ENCODE measurements at places on chromosomes 7 and 10.

GRCh38 chr7:130850956-130851355 is 116.9 kb upstream of the KLF14 start:
- DNase-seq, result no peak

DNA sequence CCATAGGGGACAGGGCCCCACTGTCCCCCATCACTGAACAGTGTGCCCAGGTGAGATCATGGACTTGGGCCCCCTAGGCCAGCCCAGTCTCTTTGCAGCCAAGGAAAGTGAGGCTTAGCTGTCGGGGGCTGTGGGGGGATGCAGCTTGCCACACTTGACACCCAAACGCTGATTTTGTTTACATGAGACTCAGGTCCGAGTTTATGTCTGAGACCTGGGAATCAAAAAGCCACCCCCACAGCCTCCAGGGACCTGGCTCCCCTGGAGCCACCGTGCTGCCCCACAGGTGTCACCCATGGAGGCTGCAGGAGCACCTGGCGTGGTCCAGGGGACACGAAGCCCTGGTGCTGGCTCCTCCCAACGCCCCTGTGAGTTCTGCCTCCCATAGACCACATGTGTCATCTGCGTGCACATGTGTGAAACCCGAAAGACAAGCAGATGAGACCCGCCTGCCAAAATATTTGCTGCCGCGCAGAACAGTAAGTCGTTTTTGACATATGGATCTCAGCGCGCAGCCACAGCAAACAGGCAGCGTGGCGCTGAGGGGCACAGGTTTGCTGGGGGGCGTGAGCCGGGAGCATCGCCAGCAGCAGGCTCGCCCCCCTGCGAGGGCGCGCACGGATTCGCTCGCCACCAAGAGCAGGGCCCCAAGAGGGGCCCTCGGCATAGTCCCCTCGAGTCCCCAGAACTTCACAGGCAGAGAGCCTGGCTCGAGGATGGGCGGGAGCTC is 112.3 kb downstream of the LHPP start:
- no peak for DNase-seq

DNA sequence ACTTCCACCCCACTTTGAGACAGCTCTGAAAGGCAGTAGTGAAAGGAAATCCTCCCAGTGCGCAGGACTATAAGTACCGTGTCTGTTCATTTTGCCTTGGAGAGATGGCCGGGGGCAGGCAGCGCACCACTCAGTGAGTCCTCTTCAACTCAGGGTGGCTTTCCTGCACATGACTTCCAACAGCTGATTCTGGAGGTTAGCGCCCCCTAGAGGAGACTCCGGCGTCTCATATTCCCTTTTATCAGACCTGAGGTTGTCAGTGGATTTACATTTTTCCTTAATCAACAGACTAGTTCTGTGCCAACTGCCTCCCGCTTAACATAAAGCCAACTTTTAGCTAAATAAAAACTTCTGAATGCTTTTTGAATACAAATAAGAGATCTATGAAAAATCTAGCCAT is 101.0 kb downstream of the HERPUD2 start:
- DNase-seq, result peak; percentile 9

- no peak for DNase-seq
Observed at GRCh38 chr10:90939116-90939515, 18.2 kb upstream of the ANKRD1 start.

DNA sequence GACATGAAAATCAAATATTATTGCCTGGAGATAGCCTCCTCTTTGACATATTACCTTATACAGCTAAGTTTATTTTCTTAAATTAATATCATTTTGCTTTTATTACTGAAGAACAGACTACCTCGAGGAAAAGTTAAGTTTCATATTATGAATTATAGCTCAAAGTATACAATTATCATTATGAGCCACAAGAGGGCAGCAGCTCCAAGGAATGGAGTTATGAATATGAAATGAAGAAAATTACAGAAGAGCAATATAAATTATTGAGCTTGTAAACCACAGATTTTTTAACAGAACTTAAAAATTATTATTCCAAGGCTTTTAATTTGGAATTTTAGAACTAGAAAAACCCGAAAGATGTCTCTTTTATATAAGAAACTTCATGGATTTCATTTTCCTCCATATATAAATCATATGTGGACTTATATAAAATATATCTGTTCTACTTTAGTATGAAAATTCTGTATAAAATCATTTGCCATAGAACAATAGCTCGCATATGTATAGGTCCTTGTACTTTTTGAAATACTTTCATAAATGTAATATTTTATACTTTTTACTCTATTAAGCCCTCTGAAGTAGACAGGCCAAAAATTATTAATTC is 40.1 kb downstream of the IQUB start:
- DNase-seq, result no peak

DNA sequence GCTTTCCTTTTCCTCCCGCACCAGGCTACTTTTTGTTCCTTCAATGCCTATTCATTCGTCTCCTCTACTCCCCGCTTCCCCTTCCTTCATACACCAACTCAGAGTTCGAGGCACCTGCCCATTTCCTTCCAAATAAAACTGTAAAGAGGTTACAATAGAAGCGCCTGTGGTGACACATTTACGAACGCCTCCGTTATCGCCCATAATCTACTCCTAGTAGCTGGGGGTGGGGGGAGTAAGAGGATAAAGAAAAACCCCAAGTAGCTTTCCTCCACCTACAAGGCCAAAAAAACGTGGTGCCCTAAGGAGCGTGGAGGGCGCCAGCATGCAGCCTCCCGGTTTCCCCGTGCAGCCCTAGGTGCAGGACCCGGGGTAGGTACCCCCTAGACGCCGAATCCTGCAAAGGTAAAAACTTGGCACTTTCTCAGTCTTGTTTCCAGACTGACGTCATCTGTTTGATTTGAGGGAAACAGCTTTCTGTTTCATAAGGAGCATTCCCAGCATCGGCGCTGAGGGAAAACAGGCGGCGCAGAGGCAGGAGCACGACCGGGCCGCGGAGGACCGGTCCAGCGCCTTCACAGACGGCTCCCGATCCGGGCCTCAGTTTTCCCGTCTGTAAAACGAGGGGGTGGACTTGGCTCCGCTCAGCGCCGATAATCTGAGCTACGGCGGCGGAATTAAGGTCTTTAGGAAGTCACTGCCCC is 922 bp downstream of the PPA1 start:
- DNase-seq, result peak; percentile 45

DNA sequence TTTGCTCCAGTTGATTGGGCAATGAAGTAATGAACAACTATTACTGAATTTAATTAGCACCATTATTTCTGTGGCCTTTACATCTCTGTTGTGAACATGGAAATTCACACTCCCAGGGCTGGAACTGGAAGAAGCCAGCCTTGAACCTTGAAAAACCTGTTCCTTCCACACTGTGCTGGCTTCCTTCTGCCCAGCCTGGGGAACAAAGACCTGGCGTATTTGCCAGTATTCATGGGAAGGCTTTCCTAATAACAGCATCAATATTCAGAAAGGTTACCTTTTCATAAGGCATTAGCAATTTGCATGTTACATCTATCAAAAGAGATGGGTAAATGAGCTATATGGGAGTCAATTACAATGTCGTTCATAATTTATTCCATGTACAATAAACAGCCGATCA is 1.3 kb downstream of the C10orf90 start:
- no peak for DNase-seq

GRCh38 chr10:119325131-119325530 is 117.8 kb downstream of the GRK5 start:
- no peak for DNase-seq

DNA sequence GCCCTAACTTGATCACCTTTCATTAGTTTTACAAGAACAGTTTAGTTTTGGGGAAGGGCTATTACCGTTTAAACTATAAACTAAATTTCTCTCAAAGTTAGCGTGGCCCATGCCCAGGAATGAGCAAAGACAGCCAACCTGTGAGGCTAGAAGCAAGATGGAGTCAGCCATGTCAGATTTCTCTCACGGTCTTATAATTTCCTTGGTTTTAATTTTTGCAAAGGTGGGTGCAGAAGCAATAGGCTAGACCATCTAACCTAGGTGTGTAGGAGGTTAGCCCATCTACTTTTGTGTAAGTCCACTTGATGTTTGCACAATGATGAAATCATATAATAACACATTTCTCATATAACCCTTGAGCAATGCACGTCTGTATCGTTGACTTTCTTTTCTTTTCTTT is 8.9 kb downstream of the CCL24 start:
- DNase-seq, result no peak

DNA sequence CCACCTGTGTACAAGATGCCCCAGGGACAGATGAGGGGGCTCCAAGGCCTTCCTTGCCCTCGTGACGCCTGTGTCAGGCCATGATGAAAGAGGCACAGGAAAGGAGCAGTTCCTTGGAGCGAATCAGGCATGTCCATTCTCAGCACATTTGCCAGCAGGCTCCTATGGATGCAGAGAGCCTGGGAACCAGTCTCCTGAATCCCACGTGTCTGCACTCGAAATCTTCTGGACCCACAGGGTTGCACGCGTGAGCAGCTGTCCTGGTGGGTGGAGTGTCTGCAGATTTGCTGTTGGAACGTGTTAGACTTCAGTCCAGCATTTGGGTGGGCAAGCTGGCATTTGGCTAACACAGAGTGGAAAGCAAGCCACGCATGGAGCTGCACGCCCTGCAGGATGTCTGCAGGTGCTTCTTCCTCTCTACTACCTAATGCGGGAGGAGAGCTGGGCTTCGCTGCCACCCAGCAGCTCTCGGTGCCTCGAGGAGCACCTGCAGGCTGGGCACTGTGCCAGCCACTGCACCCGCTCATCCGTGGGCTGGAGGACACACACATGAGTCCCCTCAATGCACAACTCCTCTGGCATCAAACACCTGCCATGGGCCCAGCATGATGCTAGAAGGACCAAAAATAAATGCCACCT is 140.7 kb downstream of the PAXIP1 start:
- no peak for DNase-seq

GRCh38 chr7:148906707-148907498 is 22.8 kb upstream of the EZH2 start:
- no peak for DNase-seq

GRCh38 chr7:13949445-13949844 is 40.0 kb downstream of the ETV1 start:
- DNase-seq, result no peak

GRCh38 chr10:98599032-98599610 is 152.4 kb upstream of the HPS1 start:
- DNase-seq, result no peak

GRCh38 chr7:36880108-36880507 is 155.8 kb upstream of the AOAH start:
- DNase-seq, result no peak

GRCh38 chr10:48552946-48553564 is 51.8 kb downstream of the ARHGAP22 start:
- no peak for DNase-seq

GRCh38 chr10:96374639-96374984 is 15.8 kb upstream of the OPALIN start:
- no peak for DNase-seq

DNA sequence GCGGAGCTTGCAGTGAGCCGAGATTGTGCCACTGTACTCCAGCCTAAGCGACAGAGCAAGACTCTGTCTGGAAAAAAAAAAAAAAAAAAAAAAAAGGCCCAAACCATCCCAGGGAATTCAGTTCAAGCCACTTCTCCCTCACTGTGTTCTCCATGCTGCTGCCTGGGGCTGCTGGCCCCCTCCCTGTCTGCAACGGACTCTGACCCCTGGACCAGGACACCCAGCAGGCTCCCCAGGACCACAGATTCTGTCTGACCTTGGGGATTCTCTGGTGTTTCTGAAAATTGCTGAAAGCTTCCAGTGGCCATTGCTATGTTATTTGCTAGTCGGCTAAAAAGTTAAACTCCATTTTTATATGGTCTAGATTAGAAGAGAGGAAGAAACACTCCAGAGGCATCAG is 261.7 kb upstream of the C7orf33 start:
- no peak for DNase-seq

DNA sequence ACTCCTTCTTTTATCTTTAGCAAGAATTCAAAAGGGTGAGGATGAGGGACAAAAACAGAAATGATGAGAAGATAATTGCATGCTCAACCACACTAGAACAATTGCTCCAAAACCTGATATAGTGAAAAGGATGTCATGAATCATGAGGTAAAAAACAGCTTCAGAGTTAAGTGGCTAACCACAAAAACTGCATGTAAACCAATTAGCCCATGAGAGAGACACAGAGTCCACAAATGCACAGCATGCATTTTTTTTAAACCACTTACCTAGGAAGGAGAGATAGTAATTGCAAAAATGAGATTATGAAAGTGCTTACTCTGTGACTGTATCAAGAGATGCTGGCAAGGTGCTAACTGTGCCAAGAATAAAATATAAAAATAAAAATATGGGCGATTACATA is 132.9 kb downstream of the MBL2 start:
- no peak for DNase-seq

GRCh38 chr7:133646472-133647315 is 393.8 kb downstream of the EXOC4 start:
- DNase-seq, result no peak

GRCh38 chr7:128424686-128425275 is 15.0 kb upstream of the IMPDH1 start:
- DNase-seq, result no peak

DNA sequence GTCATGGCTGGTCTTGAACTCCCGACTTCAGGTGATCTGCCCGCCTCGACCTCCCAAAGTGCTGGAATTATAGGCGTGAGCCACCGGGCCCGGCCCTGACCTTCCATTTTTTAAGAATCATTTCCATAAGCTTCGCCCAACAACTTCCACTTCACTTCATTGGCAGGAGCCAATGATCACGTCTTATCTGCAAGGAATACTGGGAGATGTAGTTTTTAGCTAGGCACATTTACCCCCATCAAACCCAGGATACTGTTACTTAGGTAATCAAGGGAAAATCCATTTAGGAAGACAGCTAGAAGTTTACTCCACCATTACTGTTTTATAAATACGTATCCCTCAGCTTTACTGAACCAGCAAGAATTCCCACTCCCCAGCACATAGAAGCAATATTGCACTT is 3.4 kb upstream of the CDK13 start:
- no peak for DNase-seq

DNA sequence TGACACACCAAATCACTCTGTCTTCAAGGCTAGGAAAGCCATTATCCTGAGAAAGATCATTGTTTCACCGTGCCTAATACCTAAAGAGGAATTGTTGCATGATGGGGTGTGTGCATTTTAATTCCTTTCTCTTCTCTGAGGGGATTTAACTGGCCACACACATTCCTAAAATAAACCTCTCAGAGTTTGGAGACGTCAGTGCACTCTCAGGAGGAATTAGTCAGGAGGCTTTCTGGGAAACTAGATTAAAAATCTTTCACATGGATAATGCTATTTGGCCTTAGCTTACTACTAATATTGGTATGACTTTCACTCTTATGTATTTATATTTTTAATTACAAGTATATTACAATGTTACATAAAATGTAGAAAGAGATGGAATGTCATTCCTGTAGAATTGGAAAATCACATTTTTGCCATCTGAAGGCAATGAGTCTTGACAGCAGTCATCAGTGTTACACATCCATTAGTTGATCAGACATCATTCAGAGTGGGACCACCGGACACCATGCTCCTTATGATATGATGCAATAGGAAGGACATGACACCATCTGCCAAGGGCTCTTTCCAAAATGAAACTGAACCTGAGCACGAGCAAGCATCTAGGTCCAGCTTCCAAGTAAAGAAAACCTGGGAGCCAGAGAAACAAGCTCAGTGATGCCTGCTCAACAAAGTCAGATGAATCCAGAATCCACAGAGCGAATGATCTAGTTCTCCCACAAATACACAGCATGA is 43.1 kb upstream of the TMEM273 start:
- no peak for DNase-seq

- DNase-seq, result no peak
Observed at GRCh38 chr7:149686011-149686410, 87.4 kb downstream of the ZNF467 start.

Measured in stimulated activated CD4-positive, alpha-beta T cell treated with anti-CD3 and anti-CD28 coated beads, TNF-alpha, amount 100 ng/mL, for 24 hours (primary cell).